Panc1 (cell line): ENCODE measurements at places on chromosomes 1 and 21.

DNA sequence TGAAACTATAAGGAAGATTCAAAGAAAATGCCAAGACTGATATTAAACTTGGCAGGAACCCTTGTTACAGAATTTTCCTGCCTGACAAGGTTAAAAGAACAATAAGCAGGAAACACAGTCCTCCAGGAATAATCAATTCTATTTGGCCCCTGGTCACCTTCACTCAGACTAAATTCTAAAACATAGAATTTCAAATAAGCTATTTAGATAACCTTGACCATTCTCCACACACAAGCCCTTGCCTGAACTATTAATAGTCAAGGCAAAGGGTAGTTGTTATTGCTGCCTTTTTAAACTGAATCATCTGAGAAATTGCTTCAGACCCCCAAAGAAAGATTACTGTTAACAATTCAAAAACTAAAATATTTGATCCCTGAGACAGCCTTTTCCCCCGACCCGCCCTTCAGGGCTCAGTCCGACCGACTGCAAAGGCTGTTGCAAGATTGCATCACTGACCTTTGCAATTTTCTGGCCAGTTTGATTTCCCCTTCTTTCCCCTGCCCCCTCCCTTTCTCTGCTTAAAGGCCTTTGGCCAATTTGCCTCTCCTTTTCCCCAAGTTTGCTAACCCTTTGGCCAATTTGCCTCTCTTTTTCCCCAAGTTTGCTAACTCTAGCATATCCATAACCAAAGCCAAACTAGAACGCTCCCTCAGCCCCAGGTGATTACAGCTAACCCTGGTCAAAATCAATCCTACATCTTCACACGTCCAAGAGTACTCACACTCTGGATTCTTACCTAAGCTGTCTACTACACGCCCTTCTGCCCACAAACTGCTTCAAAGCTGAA lies 1.4 kb upstream of the G0S2 start:
- H3K27me3 ChIP-seq = peaks cover 22% of the 10 kb centered on the region
- H3K36me3 ChIP-seq = no peaks in the 10 kb centered on the region
- H3K4me1 ChIP-seq = no peaks in the 10 kb centered on the region

GRCh38 chr1:162389021-162389818 lies 7.7 kb downstream of the C1orf226 start:
- H3K4me1 ChIP-seq = peaks cover 22% of the 10 kb centered on the region
- peak overlapping the region; percentile 3; the same call in 1 of the 2 replicates for H3K27ac ChIP-seq
- DNase-seq = no peak
- H3K4me3 ChIP-seq = no peak overlapping the region
- H3K36me3 ChIP-seq = no peaks in the 10 kb centered on the region; the same call in 1 of the 2 replicates

DNA sequence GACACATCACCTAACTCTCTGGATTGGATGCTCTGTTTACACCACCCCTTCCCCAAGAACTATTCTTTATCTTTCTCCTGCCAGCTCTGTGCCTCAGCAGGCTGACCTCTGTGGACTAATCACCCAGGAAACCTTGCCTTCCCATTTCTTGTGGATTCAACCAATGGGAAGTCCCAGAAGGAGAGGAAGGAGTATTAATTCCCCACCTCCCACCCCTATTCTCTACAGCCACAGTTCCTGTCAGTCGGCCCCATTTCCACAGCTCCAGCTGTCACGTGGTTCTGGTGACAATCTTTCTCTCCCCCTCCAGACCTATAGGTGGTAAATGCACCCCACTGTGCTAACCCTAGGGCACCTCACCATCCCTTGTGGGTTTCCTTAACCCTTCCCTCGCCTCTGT lies 46.8 kb upstream of the SSBP3 start:
- DNase-seq = no peak
- H3K27ac ChIP-seq = no peak overlapping the region
- H3K4me1 ChIP-seq = no peaks in the 10 kb centered on the region
- no peaks in the 10 kb centered on the region for H3K36me3 ChIP-seq
- H3K4me3 ChIP-seq = no peak overlapping the region

DNA sequence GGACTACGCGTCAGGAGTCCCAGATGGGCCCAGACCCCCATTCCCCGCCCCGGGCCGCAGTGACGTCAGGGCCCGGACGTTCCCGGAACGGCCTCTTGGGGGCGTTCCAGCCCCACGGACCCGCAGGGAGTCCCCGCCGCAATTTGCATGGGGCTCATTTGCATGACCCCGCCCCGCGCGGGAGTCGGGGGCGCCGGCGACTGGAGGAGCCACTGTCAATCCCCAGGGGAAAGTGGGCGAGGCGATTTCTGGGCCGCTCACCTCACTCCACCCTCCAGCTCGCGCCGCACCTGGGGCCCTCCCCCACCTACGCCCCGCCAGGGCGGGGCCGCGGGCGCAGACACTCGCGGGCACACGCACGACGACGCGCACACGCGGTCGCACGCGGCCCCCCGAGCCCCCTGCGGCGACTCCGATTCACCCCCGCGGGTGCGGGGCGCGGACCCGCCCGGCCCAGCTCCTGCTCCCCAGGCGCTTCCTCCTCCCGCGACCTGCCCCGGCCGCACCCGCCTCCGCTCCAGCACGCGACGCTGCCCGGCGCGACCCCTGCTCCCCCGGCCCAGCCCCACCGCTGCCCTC lies 13.2 kb downstream of the AGRN start:
- H3K27ac ChIP-seq = no peak overlapping the region
- no peaks in the 10 kb centered on the region for H3K36me3 ChIP-seq
- no peaks in the 10 kb centered on the region for H3K4me1 ChIP-seq
- H3K4me3 ChIP-seq = no peak overlapping the region
- no peak for DNase-seq

DNA sequence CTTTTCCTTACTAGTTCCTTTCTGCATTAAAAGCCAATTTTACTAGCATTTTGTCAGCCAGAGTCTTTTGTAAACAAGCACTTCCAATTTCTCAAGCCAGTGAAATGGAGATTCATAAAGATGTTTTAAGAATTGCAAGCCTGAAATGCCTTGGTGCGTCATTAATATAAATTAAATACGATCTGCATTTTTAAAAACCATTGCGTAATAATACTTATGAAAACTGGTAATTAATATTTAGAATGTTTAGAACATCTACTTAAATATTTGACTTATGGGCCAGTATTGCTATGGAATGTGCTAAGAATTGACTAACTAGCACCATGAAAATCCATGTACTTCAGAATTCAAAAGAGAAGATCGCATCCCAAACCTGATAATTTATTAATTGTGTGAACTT lies 89.1 kb upstream of the PROX1 start:
- no peak for DNase-seq
- H3K27ac ChIP-seq = no peak overlapping the region
- no peak overlapping the region for H3K4me3 ChIP-seq
- no peaks in the 10 kb centered on the region for H3K27me3 ChIP-seq

GRCh38 chr1:90348934-90349333 lies 354.0 kb downstream of the ZNF326 start:
- no peak overlapping the region for H3K27ac ChIP-seq
- H3K36me3 ChIP-seq = no peaks in the 10 kb centered on the region
- no peak overlapping the region for H3K4me3 ChIP-seq
- no peaks in the 10 kb centered on the region for H3K4me1 ChIP-seq

GRCh38 chr1:160081261-160081936 lies at the start of gene KCNJ9:
KCNJ9 (plus strand) TSS chr1:160081538; CDS start chr1:160084031, 2,493 bp downstream.
- H3K27ac ChIP-seq = no peak within 1 kb of the TSS
- no peak for DNase-seq
- H3K4me1 ChIP-seq = no peaks in the 10 kb centered on the region
- no peaks in the 10 kb centered on the region for H3K36me3 ChIP-seq
- H3K27me3 ChIP-seq = peaks cover 33% of the 10 kb centered on the region

DNA sequence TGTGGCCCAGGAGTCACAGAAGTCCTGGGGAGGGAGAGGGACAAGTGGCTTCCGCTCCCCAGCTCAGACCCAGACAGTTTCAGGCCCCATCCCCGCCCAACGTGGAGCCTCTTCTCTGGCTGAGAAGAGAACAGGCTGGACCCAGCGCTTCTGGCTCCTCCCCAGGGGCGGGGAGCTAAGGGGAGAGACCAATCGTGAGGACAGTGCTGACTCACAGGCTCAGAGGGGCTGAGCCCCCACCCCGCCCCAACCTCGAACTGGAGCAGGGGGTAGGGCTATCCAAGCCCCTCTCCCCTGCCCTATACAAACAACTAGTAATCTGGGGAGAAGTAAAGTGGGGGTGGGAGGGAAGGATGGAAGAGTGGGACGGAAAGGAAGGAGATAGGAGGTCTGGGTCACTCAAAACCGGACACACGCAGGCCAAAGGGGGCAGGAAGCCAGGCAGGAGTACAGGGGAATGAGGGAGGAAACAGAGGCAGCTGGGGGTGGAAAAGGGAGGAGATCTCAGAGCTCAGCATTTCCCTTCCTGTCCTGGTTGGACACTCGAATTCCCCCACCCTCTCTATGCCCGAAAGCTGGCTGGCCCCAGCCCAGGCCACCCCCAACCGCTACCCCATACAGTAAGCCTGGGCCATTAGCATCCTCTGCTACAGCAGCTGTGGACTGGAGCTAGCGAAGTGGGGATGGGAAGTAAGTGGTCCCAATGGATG lies at the start of gene SHC1:
Gene SHC1, minus strand, starts transcription at position 117 of the 710 bp plus-strand sequence. CDS start 221 bp downstream, outside the sequence.
- no peak for DNase-seq
- peaks cover 4% of the 10 kb centered on the region for H3K36me3 ChIP-seq
- peak within 1 kb of the TSS; percentile 88 for H3K4me3 ChIP-seq

GRCh38 chr1:65265651-65266351 lies 43.5 kb upstream of the DNAJC6 start:
- DNase-seq = no peak
- H3K36me3 ChIP-seq = no peaks in the 10 kb centered on the region
- H3K4me1 ChIP-seq = no peaks in the 10 kb centered on the region; the same call in 1 of the 2 replicates
- no peaks in the 10 kb centered on the region for H3K27me3 ChIP-seq

GRCh38 chr1:154719586-154720327 lies 111.8 kb upstream of the ADAR start:
- H3K4me1 ChIP-seq = no peaks in the 10 kb centered on the region
- H3K27ac ChIP-seq = no peak overlapping the region
- H3K36me3 ChIP-seq = no peaks in the 10 kb centered on the region
- H3K4me3 ChIP-seq = no peak overlapping the region
- H3K27me3 ChIP-seq = no peaks in the 10 kb centered on the region; the same call in 1 of the 2 replicates
- no peak for DNase-seq

- no peaks in the 10 kb centered on the region; the same call in none of the 2 replicates for H3K36me3 ChIP-seq
- no peak overlapping the region for H3K27ac ChIP-seq
- no peak for DNase-seq
- H3K4me3 ChIP-seq = no peak overlapping the region
Measured at GRCh38 chr1:1315435-1315954, 7.1 kb downstream of the PUSL1 start.

- H3K4me1 ChIP-seq = peaks cover 13% of the 10 kb centered on the region
- peak; percentile 92 for DNase-seq
- no peaks in the 10 kb centered on the region for H3K27me3 ChIP-seq
- no peaks in the 10 kb centered on the region for H3K36me3 ChIP-seq
- H3K27ac ChIP-seq = no peak overlapping the region
Measured at GRCh38 chr1:84090447-84091245, 53.4 kb upstream of the PRKACB start.

DNA sequence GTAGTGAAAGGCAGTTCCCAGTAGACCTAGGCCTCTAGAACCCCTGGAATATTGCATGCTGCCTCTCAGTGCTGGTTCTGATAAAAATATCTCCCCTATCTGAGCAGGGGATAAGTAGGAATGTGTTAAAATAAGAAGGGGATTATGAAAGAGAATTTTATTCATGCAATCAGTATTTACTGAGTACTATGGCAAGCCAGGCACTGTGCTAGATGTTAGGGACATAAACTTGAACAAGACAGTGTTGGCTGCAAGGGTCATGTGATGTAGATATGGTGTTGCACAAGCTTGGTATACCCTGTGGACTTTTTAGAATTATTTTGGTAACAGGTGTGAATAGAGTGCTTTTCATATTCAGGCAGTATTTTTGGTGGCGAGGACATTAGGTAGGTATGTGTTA lies 23.6 kb downstream of the NOS1AP start:
- peaks cover 63% of the 10 kb centered on the region for H3K4me1 ChIP-seq
- peak overlapping the region; percentile 79 for H3K27ac ChIP-seq
- H3K27me3 ChIP-seq = no peaks in the 10 kb centered on the region
- DNase-seq = no peak
- no peak overlapping the region for H3K4me3 ChIP-seq
- H3K36me3 ChIP-seq = no peaks in the 10 kb centered on the region; the same call in 1 of the 2 replicates

- H3K4me3 ChIP-seq = no peak overlapping the region
- no peak for DNase-seq
- H3K36me3 ChIP-seq = no peaks in the 10 kb centered on the region
- no peak overlapping the region for H3K27ac ChIP-seq
Measured at GRCh38 chr1:164706606-164706987, 147.6 kb downstream of the PBX1 start.

- no peak overlapping the region for H3K27ac ChIP-seq
- H3K4me3 ChIP-seq = no peak overlapping the region
- no peaks in the 10 kb centered on the region for H3K36me3 ChIP-seq
Measured at GRCh38 chr1:110463725-110464124, 12.8 kb downstream of the PROK1 start.

DNA sequence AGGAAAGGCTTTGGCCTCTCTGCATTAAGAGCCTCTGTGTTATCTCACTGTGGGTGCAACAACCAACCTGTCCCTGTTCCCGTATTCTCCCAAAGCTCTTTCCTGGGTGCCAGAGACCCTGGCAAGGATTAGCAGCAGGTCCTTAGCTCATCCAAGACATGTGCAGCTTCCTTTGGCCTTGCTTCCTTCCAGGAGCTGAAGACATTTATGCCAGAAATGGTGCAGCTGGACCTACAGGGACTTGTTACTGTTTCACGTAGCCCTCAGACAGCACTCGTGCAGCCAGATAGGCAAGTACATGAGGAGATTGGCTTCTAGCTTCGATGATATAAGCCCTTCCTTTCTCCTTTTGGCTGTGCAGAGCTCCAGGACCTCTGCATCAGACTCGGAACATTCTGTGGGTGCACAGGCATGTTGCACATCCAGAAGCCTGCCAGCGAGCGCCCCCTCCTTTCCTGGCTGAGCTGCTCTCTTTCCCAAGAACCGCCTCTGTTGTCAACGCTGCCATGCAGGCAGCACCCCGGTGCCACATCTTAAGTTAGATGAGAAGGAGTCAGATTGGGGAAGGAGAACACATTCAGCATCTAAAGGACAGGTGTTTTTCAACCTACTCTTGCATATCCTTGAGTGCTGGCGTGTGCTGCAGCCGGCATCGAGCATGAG lies 284.5 kb upstream of the PLXNA2 start:
- no peaks in the 10 kb centered on the region; the same call in 1 of the 2 replicates for H3K27me3 ChIP-seq
- H3K4me3 ChIP-seq = no peak overlapping the region
- H3K27ac ChIP-seq = no peak overlapping the region
- H3K4me1 ChIP-seq = no peaks in the 10 kb centered on the region
- no peaks in the 10 kb centered on the region for H3K36me3 ChIP-seq

DNA sequence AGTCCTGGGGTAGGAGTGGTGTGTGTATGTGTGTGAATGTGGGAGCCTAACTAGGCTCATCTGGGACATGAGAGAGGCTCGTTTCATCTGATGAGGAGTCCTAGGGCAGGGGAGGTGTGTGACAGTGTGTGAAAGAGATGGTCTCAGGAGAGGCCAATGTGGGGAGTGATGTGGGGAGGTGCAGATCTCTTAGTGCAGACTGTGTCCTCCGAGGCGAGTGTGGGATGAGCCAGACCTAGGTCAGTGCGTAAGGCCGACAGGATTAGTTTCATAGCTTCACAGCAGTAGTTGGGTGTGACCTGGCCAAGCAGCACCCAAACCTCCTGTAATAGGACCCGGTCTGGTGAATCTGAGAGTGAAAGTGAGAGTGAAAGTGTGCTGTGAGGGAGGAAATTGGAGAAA lies 94.7 kb downstream of the LIPI start:
- H3K27me3 ChIP-seq = no peaks in the 10 kb centered on the region
- H3K4me3 ChIP-seq = no peak overlapping the region
- DNase-seq = no peak
- no peak overlapping the region for H3K27ac ChIP-seq

- H3K36me3 ChIP-seq = no peaks in the 10 kb centered on the region
- H3K27ac ChIP-seq = no peak overlapping the region
- no peaks in the 10 kb centered on the region for H3K4me1 ChIP-seq
- no peak overlapping the region for H3K4me3 ChIP-seq
Measured at GRCh38 chr1:156428746-156429288, 59.8 kb downstream of the RHBG start.

GRCh38 chr1:220380885-220381284 lies 108.6 kb upstream of the RAB3GAP2 start:
- no peak for DNase-seq
- H3K27me3 ChIP-seq = 0 out of 2 replicates have a peak, but pooled peaks cover 3% of the 10 kb centered on the region
- H3K27ac ChIP-seq = no peak overlapping the region
- H3K36me3 ChIP-seq = no peaks in the 10 kb centered on the region
- no peaks in the 10 kb centered on the region for H3K4me1 ChIP-seq
